OCI-LY7 (cell line): ENCODE measurements at places on chromosomes 12 and 14. TPM values are rescaled to one million over a fixed set of nuclear protein-coding genes. Genes with fewer than 3 reads are reported as not detected.
A peak's percentile ranks its signal among the peaks of the same experiment; 100 is the strongest.

DNA sequence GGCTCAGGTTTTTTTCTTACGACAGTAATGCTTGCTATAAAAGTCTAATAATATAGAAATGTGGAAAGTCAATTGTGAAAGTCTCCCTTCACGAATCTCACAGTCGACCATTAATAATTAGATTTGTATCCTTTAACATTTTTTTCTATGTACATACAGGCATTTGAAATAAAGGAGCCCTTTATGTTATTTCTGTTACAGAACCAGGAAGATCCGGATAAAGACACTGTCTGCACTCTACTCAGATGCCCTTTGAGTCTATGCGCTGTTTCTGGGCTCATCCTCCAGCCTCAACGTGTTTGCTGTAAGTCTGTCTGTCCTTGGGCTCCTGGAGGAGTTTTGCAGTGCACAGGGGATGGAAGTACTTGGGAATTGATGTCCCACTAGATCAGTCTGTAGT is 212.2 kb upstream of the ATP2B1 start:
- DNase-seq = no peak

- DNase-seq = no peak
These were observed 93.4 kb upstream of the NCOR2 start for GRCh38 chr12:124660851-124661250.

- no peak for DNase-seq
These were observed 5.8 kb downstream of the LDHB start for GRCh38 chr12:21651821-21652220.

GRCh38 chr12:127873306-127873705 is 393.7 kb upstream of the TMEM132C start:
- no peak for DNase-seq

KCNJ8 gene
- not detected in 2 replicates for total RNA-seq

ESYT1 gene
- 108 and 112 TPM in 2 replicates for total RNA-seq

- no peak for DNase-seq
These were observed 3.6 kb downstream of the AKAP6 start for GRCh38 chr14:32332415-32333316.

SMOC1 gene
- not detected in 2 replicates for total RNA-seq

DNA sequence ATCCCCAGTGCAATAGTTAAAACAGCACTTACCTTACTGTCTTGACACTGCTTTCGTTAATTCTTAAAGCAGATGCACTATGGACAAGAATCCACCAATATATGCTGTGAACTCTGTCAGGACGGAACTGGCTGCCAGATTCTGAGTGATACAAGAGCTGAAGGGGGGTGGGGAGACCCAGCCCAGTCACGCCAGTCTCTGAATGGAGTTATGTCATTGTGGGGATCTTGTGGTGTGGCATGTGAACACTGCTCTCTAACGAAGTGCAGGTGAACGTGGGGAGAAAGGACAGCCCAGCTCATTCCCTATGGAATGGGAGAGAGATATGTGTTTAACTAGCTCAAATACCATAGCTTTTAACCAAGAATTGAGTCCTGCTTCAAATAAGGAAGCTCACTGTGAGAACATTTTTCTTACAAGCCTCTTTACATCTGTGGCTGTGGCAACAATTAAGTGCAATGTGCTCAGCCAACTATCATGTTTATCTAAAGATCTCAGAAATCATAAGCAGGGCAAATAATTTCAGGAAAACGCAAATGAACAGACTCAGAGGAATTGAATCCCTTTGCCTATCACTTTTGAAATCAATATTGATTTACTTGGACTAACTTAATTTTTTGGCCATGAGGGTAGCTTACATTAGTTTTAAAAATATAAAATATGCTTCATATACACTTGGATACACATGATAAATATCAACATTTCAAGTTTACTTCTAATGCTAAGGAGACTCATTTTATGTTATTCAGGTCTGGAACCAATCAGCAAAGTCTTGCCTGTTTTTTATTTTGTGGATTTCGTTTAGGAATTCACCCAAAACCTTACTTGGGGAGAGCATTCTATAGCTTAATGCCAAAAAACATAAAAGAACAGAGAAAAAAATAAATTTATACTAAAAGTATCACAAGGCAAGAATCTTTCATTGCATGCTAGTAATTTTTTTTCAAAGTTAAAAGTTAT is at the start of gene LUM:
LUM (minus strand) TSS at position 129 of the 960 bp plus-strand sequence. CDS start 2,515 bp downstream, outside the sequence.
- no peak for DNase-seq

GRCh38 chr14:95507701-95508103 is 8.7 kb downstream of the SYNE3 start:
- DNase-seq = no peak

DNA sequence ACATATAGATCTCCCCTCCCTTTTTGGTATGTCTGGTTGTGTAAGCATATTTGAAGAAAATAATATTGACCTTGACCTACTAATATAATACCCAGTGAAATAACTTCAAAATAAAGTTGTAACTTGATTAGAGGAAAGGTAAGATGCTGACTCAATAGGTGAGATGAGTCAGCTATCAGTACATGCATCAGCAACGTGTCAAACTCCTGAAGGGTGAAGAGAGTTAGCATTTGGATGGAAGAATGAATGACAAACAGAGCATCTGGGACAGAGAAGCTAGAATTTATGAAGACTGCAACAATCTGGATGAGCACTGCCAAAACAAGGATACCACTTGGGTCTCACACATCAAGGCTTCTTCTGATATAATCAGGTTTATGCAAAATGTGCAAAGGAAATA is 74.9 kb downstream of the PPP2R5E start:
- DNase-seq = no peak

OTX2 gene
- total RNA-seq = not detected in 2 replicates

DNA sequence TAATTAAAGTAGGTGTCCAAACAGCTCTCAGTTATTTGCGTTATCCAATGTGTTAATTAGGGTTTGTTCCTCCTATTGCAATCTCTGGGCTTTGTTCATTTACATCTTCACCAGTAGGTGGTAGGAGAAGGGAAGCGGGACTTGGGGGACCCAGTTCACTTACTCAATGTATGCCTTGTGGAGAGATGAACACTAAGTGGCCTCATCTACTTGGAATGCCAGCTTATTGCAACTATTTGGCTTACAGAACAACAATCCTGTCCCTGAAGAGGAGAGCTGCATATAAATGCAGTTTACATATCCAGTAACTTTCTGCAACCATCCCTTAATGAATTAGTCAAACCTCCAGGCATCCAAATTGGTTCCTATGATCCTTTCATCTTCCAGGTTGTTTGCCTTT is 417.1 kb upstream of the CCDC196 start:
- no peak for DNase-seq

CPSF2 gene
- 85.1 and 91.9 TPM in 2 replicates for total RNA-seq

DNA sequence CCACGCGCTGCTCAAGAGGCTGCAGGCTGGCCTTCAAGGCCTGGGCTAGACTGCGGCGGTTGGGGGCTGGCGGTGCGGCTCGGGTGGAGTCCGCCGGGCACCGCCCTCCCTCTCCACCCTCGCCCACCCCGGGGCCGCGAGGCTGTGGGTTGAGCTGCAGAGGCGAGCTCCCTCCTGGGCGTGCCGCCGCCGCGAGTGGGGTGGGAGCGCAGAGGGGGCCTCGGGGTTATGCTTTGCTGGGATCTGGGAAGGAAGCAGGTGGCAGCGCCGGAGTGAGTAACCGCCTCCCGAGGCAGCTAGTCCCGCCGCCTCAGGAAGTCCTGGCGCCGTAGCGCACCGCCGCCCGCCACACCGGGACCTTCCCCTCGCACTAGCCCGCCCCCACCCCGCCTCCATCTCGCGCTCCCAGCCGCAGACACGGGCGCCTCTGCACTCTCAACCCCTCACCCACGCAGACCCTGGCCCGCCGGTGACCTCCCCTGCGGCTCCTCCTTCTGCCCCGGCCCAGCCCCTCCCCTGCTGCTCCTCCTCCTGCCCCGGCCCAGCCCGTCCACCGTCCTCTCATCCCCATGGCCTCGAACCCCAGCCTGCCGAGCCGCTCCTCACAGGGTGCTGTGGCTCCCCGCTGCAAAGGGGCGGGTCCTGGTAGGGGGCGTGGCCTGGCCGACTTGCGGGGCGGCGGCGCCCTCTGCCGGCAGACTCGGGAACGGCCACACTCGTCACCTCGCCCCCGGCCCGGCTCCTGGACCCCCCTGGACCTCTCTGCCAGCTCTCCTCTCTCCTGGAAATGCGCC is 16.6 kb downstream of the TAMALIN start:
- peak; percentile 90 for DNase-seq

GRCh38 chr14:70722418-70722817 is 80.7 kb downstream of the TTC9 start:
- no peak for DNase-seq

DNA sequence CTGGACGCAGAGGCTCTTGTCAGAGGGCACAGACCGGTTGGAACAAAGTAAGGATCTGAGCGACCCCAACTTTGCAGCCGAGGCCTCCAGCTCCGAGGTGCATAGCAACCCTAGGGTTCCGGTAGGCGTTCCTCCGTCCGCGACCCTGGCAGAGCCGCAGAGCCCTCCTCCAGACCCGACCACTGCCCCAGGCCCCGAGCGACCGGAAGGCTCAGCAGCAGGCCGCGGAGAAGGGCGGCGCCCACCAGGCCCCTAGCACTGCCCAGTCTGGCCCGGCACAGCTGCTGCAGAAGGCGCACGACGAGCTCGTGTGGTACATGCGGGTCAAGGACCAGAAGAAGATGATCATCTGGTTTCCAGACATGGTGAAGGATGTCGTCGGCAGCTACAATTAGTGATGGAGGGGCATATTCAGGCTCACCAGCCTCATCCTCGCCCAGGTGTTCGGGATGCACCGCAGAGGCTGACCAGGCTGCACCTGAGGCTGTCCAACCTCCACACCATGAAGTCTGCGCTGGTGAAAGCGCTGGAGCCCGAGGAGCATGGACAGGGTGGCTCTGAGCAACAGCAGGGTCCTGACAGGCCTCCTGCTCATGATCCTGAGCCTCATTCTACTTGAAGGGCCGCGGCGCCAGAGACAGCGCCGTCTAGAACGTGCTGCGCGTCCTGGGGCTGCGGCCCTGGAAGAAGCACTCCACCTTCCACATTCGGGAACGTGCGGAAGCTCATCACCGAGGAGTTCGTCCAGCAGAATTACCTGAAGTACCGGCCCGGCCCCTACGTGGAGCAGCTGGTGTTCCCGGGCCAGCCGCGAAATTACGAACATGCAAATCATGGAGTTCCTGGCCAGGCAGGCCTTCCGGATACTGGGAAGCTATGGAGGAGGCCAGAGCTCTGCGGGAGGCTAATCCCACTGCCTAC is 24.5 kb downstream of the CAPS2 start:
- no peak for DNase-seq

DNA sequence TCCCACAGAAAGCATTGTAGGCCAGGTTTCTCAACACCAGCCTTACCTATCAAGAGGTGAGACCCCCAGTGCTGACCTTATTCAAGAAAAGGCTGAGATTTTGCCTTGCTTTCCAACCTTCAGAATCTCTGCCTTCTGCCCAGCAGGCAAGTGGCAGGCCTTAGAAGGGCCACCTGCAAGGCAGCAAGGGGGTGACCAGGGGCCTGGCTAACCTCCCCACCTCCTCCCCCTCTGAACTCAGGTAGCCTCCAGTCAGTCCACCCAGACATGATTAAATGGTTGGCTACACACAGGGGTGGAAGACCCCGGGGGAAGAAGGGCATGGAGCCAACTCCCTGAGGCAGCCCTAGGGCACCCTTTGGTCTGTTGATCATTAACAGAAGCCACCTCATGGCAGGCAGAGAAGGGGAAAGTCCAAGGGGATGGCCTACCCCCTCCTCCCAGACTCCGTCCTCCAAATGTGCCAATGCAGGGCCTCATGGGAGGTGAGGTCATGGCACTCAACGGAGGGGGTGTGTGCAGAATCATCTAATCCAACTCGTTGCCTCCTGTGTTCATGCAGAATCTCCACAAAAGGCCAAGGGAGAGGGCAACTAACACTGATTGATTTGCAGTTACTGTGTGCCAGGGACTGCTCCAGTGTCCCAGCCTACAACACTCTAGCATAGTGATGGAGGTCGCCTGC is 8.5 kb downstream of the ZFP36L1 start:
- no peak for DNase-seq

DNA sequence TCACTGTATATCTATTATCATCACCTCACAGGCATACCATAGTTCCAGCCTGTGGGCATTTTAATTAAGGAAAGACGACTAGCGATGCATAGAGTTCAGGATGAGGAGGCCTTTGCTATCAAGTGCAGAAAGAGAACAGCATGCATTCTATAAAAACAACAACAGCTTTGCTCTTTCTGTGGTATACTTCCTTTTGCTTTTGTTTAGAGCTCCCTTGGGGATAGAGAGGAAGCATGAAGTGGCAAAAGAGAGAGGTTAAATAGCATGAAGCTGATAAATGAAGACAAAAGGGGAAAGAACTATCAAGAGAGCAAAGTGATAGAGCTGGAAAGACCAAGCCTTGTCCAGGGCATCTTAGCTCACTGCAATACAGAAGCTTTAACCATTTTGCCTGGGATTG is 23.5 kb downstream of the IFNG-AS1 start:
- peak; percentile 83 for DNase-seq

GRCh38 chr14:47278233-47278842 is 397.1 kb downstream of the MDGA2 start:
- peak; percentile 50 for DNase-seq

SERPINA6 gene
- total RNA-seq = not detected in 2 replicates

- DNase-seq = no peak
These were observed 108.5 kb downstream of the NRXN3 start for GRCh38 chr14:78278464-78279250.
